Effector memory CD8-positive, alpha-beta T cell (primary cell): ENCODE measurements at places on chromosomes 3 and 15.

- DNase-seq: peak; percentile 30
Observed at GRCh38 chr15:81400640-81401236, 26.7 kb upstream of the TMC3 start.

- no peak for DNase-seq
Observed at GRCh38 chr15:89679212-89679611, at the start of gene PLIN1. TSS of gene PLIN1 (minus strand) at chr15:89679367. CDS start at chr15:89677489, 1,878 bp downstream.

GRCh38 chr3:129604767-129605166, 1.7 kb downstream of the PLXND1 start:
- no peak for DNase-seq

- DNase-seq: no peak
Observed at GRCh38 chr3:159322322-159322939, 520.6 kb downstream of the MFSD1 start.

- DNase-seq: no peak
Observed at GRCh38 chr15:71489570-71489969, 320.8 kb upstream of the NR2E3 start.

DNA sequence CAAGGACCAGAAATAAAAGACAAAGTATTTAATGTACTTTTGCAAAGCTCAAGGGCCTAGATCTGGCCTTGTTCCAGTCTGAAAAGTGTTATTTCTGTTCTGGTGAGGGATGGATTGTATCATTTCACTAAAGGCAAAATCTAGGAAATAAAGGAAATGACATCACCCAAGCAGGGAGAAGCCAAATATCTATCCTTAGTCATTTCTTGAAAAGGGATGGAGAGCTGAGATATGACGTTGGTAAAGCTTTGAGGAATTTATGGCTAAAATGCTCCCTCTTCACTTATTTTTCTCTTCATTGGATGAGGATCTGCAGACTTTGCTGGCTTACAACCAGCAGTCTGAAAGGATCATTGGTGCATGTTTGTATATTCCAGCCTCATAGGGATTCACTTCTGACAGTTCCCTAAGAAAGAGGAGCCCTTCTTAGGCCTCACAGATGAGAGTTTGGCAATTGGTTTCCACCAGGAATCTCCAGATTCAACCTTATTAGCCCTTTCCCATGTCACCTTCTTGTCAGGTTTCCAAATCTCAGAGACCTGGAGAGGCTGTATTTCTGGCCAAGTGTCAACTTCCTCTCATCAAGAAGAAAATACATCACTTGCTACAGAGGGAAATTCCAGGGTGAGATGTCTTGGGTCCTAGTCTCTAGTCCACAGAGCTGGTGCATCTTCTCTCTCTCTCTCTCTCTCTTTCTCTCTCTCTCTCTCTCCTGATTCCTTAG, 93.7 kb upstream of the BOC start:
- no peak for DNase-seq

DNA sequence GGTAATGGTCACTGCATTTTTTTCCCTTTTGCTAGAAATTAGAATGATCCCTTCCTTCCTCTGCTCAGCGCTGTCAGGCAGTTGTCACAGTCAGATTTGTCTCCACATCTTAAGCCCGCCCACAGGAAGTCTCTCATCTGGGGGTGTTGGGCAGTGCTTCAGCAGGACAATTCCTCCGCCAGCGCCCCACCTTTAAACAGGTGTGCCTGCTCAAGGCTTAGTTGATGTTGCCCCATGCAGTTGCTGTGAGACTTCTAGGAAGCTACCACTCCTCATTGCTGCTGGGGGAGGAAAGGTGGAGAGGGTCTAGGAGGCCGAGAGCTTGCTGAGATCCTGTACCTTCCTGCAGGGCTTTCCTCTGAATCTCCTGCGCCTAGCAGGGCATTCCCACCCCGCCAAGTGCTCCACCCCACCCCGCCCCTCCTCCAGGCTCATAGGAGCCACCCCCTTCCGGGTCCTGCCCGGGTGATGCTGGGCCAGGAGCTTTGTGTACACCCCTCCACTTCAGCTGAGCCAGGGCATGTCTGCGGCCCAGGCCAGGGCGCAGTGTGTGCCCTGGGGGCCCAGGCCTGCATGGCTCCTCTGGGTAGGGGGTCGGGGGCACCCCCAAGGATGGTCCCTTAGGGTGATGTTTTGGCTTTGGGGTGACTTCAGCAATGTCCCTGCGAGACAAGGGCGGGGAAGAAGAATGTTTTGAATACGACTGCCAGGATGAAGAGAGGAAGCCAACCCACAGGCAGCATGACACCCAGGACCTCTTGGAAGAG, 68.7 kb downstream of the TRAK1 start:
- no peak for DNase-seq

- DNase-seq: no peak
Observed at GRCh38 chr3:149307435-149307783, 26.0 kb downstream of the TM4SF18 start.

DNA sequence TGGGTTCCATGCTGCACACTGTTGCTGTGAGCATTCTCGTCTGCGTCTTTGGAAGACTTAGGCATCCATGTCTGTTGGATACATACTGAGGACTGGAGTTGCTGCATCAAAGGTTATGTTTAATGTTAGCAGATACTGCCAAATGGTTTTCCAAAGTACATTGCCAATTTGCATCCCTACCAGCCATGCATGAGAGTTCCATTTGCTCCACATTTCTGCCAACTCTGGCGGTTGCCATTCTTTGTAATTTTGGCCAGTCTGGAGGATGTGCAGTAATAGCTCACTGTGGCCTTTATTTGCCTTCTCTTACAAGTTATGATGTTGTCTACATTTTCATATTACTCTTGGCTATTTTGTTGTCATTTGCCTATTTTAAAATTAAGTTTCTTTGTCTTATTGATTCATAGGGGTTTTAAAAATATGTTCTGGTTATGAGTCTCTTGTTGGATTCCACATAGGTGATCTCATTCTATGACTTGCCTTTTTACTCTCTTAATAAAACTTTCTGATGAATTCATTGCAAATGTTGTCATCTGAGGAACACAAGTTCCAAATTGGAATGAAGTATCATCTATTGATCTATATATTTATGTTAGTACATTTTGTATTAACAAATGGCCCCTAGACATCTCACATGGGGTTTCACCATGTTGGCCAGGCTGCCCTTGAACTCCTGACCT, 42.1 kb downstream of the FBLN2 start:
- no peak for DNase-seq

DNA sequence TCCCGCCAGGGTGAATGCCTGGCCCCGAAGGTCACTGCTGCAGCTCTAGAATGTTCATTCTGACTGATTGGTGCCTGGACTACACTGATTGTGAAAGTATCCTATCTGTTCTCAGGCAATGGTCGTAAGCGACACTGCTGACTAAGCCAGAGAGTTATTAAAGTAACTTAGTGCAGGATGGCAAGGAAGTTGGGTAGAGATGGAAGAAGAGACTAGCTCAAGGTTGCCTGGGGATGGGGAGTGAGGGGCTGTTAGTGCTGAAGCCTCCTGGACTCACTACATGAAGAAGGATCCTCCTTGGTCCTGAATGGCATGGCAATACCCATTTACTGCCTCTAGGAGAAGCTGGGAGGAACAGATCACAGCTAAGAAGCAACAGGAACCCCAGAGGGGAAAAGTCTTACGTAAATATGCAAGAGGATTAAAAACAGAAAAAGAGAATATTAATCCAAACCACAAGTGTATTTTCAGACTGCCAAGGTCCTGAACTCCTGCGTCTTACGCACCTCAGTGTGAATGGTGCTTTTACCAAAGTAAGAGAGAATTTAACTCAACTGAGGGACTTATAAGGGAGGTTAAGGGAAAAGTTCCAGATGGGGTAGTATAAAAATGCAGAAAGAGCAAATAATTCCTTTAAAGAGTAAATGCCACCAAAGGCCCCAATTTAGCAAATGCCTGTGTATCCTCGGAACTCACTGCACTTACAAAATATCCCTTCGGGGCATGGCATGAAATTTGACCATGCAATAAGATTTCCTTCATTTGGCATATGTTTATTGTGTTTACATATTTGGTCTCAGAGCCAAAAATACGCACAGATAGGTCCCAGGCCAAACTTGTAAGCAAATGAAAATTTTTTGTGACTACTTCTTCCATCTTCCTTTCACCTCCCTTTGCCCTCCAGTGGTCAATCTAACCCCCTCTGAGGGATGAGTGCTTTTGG, 64.0 kb upstream of the DGKG start:
- DNase-seq: no peak

DNA sequence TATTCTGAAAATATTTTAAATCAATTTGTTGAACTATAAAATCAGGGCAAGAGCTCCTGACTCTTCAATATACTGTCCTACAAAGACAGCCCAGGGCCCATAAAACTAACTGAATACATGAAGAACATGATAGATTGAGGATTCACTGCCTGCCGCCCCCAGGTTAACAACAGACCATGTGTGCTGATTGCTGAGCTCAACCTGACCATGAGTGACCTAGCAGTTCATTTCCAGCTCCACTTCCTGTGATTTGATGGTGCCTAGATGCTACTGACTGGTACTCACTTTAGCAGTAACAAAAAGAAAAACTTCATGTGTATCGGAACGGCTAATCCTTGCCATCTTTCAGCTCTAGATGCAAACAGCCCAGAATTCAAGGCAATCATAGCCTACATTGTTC, 9.6 kb upstream of the KLF13 start:
- no peak for DNase-seq

DNA sequence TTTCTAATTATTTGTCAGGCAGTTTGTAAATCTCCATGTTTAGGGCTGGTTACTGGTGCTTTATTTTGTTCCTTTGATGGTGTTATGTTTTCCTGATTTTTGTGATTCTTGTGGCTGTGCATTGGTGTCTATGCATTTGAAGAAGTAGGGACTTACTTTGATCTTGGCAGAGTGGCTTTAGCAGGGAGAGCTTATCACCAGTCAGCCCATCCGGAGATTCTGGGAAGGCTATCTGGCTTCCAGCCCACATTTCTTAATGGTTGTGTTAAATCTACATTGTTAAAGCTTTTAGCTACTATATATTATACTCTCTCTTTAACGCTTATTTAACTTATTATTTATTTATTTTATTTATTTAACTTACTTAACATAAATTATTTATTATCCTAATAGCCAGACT, 35.1 kb downstream of the FBXL2 start:
- DNase-seq: no peak

GRCh38 chr3:187223799-187224198, 26.5 kb downstream of the RTP1 start:
- DNase-seq: no peak

DNA sequence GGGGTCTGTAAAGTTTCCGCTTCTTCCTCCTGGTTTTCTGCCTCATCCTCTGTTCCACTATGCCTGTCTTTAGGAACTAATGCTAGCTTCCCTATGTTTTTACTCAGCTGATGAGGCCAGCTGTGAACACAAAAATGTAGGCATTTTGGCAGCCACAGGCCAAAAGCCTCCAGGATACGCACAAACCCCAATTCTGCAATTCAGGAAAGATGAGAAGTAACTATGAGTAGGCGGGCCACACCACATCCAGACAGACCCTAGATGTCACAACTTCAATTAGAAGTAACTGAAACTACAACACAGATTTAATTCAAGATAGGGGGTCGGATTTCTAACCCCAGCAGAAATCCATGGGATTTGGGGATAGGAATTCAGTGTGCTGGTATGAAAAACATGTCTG, 11.9 kb downstream of the CA12 start:
- no peak for DNase-seq

GRCh38 chr15:84917452-84917851, 33.0 kb downstream of the SLC28A1 start:
- no peak for DNase-seq

DNA sequence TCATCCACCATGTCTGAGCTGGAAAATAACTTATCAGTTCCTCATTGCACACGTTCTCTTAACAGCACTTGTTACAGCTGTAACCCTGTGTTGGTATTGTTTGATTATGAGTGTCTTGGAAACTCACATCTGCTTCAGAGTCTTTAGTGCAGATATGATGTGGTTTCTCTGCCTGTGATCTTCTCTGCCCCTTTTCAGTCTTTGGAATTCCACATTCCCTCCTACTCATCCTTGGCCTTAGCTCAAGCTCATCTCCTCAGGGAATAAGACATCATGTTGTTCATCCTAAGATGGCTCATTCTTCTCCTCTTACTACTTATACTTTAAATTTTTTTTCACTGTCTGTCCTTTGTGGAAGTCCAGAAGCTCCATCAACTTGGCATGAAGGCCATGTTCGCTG, 77.7 kb downstream of the SYNPR start:
- DNase-seq: no peak

- no peak for DNase-seq
Observed at GRCh38 chr3:119333773-119334509, 39.8 kb downstream of the ARHGAP31 start.

- no peak for DNase-seq
Observed at GRCh38 chr3:127330385-127330784, 42.5 kb upstream of the PRR20G start.

GRCh38 chr3:161148832-161149475, 43.8 kb upstream of the B3GALNT1 start:
- no peak for DNase-seq

DNA sequence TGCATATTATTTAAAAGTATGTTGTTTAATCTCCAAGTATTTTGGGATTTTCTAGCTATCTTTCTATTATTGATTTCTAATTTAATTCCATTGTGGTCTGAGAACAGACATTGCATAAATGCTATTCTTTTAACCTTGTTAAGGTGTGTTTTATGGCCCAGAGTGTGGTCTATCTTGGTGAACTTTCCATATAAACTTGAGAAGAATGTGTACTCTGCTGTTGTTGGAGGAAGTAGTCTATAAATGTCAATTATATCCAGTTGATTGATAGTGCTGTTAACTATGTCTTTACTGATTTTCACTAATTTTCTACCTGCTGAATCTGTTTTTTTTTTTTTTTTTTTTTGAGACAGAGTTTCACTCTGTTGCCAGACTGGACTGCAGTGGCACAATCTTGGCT, 180.9 kb downstream of the ZNF621 start:
- no peak for DNase-seq

DNA sequence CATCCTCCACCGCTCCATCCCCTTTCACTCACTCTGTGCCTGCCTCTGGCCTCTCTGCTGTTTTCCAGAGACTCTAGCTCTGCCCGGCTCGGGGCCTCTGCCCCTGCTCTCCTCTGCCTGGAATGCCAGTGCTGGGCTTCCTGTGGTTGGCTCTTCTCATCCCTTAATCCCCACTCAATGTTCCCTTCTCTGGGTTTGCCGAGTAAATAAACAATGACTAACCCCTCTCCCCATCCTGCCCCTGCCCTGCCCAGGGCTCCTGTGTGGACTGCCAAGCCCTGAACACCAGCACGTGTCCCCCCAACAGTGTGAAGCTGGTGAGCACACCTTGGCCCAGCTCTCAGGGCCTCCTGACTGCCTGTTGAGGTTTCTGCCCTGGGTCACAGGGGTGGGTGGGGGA, 12.2 kb downstream of the STAB1 start:
- DNase-seq: no peak
